Mesangial cell (primary cell): ENCODE measurements at places on chromosomes 2 and 18. TPM values are rescaled to one million over a fixed set of nuclear protein-coding genes. Genes with fewer than 3 reads are reported as not detected.

Gene ZNF892
- 3.7 and 7.0 TPM in 2 replicates for total RNA-seq

Gene SKA1
- total RNA-seq = 1.4 and 35.8 TPM in 2 replicates

Gene CDCA7
- total RNA-seq = 7.4 and 30.6 TPM in 2 replicates

Gene STARD6
- 0.38 TPM in 1 of 2 replicates, not detected in the other for total RNA-seq

Gene ST6GAL2
- 18.9 and 23.3 TPM in 2 replicates for total RNA-seq

Gene CD207
- not detected in 2 replicates for total RNA-seq

Gene EFHD1
- 3.7 and 13.8 TPM in 2 replicates for total RNA-seq

Gene TEKT4
- not detected in 2 replicates for total RNA-seq

Gene GCG
- not detected in 2 replicates for total RNA-seq

Gene CCDC150
- total RNA-seq = 1.3 and 1.5 TPM in 2 replicates

Gene RPRD1A
- 19.0 and 27.7 TPM in 2 replicates for total RNA-seq

Gene ADRA2B
- total RNA-seq = not detected in 2 replicates

Gene ICOS
- not detected in 2 replicates for total RNA-seq

Gene HOXD9
- 5.7 and 11.4 TPM in 2 replicates for total RNA-seq
